ENCODE measurements at places on chromosomes 7 and 10. TPM values are rescaled to one million over a fixed set of nuclear protein-coding genes. Genes with fewer than 3 reads are reported as not detected.
A peak's percentile ranks its signal among the peaks of the same experiment; 100 is the strongest.

DNA sequence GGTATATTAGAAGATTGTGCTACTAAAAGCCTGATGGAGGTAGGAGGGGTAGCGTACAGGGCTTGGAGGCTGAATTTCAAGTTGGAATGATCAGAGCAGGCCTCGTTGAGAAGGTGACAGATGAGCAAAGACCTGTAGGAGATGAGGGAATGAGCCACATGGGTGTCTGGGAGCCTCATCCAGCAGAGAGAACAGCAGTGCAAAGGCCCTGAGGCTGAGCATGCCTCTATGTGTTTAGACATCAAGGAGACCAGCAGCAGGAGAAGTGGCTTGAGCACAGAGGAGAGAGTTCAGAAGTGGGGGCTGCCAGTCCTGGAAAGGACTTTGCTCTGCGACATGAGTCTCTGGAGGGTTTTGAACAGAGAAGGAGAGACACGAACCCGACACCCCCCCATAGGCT lies 111.7 kb downstream of the TMEM130 start:
- DNase-seq = no peak

DNA sequence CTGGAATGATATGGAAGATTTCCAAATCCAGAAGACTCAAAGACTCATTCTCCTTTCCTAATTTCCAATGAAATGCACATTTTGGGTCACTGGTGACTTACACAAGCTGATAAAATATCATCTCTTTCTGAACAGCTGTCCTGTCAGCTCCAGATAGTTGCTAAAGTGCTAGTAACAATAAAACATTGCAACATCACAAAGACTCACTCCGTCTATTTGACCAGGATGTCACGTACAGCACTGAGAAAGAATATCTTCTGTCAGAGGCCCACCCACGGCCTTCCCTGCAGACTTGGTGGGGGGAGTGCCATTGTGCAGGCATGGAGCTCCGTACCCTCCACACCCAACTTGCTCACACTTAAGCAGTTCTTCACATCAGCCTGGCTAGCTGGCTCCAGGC lies 78.9 kb upstream of the EGR2 start:
- no peak for DNase-seq

Gene AIMP2
- 39.3 TPM for polyA plus RNA-seq

- peak; percentile 62 for DNase-seq
Observed at GRCh38 chr10:132458586-132459300, 61.7 kb downstream of the PWWP2B start.

- no peak for DNase-seq
Observed at GRCh38 chr10:22727663-22728062, 13.3 kb upstream of the PIP4K2A start.

Gene CTAGE15
- polyA plus RNA-seq = not detected

DNA sequence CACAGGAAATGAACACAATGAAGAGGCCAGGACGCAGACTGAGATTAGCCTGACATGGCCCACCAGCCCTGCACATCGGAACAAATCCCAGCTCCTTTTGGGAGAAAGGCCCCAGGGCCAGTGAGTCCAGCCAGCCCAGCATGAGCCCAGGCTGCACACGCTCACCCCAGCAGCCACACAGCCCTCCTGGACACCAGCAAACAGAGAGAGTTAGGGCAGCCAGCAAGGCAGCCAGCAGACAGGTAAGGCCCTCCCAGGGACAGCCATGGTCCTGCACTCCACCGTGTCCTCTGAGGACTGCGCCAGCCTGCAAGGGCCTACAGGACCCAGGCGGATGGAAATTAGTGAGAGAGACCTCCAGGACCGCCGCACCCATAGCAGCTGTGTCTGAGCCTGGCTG lies 8.1 kb upstream of the GRID1 start:
- no peak for DNase-seq

GRCh38 chr10:79084012-79084971 lies 15.5 kb downstream of the ZMIZ1 start:
- DNase-seq = peak; percentile 52

Measured in immature natural killer cell (primary cell).